ENCODE measurements at places on chromosomes 6 and 20.
A peak's percentile ranks its signal among the peaks of the same experiment; 100 is the strongest.

DNA sequence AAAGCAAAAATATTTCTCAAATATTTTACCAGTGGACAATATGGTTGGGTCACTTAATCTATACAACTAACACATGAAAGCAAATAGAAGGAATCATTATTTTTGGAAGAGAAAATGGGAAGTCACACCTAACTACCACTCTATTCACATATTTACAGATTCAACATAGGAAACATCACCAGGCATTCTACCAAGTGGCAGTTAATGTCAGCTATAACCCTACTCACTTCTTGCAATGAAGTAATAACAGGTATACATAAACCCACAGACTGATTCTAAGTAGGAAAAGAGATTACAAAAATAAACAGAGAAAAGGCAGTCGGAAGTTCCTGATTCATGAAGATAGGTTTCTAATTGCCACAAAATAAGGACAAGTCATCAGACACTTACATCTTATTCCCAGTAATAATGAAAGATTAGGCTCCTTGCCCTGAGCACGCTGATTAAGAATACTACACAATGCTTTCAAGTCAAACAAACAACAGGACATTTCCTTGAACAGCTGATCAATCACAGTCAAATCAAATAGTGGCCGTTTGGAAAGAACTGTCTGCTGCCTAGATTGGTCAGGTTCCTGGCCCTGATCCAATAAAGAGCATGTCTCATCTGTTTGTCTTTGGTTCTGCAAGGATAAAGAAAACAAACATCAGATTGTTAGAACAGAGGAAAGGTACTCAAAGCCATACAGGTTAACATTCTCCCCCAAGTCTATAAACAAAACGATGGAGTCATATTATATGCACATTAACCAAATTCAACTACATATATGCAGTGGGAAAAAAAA, 79.2 kb upstream of the PLN start:
- DNase-seq: no peak

GRCh38 chr20:8190043-8190880, 58.2 kb downstream of the PLCB1 start:
- no peak for DNase-seq

DNA sequence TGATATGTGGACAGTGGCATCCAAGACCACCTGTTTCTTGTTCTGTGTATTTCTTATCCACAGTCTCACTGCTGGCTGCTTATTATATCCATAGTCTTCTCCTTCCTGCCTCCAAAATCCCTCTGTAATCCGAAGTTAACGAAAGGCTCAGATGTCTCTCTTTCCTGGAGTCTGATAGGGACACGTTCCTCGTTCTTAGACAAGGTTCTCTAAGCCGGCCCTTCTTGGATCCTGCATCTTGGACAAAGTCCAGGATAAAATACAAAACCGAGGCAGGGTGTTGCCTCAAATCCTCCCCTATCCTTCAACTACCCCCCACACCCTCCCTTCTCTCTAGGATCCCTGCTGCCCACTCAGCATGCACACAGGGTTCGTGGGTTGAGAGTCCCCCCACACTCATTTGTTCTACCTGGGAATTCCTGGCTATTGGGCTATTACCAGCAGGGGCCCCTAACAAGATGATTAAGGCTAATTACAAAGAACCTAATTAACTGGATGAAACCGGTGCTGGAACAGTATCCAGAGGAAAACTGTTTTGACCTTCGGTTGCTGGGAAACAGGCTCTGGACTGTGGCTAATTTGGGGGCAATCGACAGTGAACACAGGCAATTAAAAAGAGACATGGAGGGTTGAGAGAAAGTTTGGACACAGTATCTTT, 32.7 kb upstream of the MRPS10 start:
- no peak for DNase-seq

DNA sequence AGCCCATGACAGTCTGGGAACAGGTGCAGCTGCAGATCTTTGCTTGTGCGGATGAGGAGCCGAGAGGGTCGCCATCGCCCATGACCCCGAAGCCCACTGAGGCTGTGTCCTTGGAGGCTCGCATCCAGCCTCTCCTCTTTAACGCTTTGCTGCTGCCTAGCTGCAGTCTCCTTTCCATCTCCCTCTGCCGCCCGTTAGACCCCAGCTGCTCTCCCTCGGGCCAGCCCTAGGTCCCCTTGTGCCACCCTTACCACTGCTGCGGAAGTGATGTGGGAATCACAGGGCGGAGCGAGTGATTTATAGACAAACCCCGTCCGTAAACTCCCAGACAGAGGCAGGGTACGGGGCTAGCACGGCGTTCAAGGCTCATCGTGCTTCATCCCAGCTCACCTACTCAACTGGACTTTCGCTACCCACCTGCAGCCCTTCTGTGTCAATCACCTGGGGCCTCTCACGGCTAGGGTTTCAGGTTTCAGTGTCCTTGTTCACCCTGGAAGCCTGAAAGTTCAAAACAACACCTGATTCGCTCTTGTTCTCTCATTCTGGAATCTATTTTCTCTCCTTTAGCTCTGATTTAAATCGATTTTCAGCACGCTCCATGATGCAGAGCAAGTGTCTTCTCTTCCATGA, 76.1 kb downstream of the PAX1 start:
- DNase-seq: no peak

GRCh38 chr20:54379893-54380584, 95.4 kb upstream of the DOK5 start:
- DNase-seq: no peak

DNA sequence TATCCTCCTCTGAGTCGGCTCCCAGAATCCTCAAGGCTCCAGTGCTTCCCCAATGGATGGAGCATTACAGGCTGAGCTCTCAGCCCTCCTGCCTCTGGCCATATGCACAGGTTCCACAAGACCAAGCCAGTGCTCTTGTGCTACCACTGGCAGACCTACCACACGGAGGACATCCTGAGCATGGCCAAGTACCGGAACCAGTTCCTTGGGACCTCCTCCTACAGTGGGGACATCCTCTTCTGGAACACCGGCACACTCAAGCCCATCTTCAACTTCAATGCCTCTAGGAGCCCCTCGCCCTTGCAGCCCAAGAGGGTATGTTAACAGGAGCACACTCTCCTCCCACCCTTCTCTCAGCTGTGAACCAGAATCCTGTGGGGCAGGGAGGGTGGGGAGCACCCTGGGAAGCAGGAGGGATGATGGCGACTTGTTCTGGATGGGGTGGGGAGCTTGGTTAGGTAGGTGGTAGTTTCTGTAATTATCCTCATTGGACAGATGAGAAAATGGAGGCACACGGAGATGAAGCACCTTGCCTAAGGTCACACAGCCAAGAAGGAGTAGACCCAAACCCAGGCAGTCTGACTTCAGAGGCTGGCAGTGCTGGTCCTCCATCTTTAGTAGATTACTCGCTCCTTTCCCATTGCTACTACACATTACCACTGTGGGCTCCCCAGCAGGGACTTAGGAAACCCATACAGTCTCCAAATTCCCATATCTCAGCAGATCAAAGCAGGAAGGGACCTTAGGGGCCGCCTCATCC, 58.6 kb downstream of the EFCAB8 start:
- no peak for DNase-seq

DNA sequence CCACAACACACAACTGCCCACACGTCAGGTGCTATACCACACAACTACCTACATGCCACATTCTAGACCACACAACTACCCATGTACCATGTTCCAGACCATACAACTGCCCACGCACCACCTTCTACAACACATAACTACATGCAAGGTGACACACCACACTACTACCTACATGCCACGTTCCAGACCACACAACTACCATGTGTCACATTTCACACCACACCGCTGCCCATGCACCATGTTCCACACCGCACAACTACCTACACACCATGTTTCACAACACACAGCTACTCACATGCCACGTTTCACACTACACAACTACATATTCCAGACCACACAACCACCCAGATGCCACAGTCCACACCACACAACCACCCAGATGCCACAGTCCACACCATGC, 19.8 kb downstream of the THBS2 start:
- DNase-seq: no peak

- no peak for DNase-seq
Observed at GRCh38 chr20:49513517-49513916, 31.0 kb upstream of the KCNB1 start.

GRCh38 chr6:27775796-27776184, 136.4 kb downstream of the OR2B2 start:
- DNase-seq: no peak

DNA sequence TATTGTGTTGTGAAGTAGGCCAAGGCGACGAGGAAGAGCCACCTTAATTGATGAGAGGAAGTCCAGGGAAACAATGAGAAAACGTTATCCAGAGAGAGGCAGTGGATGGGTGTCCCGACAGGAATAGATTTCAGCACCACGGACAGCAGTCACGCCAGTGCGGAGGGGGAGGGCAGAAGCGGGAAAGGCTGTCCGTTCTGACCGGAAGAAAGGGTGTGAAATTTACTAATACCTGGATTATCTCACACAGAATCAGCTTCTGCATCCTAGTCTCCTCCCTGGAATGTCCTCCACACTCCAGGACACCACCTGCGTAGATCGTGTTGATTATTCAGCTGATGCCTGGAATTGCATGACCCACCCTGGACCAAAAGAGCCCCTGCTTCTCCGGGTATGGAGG, 7.4 kb upstream of the BPIFA3 start:
- DNase-seq: no peak

GRCh38 chr20:42836339-42836738, 353.4 kb downstream of the PTPRT start:
- no peak for DNase-seq

- DNase-seq: no peak
Observed at GRCh38 chr6:21045135-21045700, 511.0 kb downstream of the CDKAL1 start.

DNA sequence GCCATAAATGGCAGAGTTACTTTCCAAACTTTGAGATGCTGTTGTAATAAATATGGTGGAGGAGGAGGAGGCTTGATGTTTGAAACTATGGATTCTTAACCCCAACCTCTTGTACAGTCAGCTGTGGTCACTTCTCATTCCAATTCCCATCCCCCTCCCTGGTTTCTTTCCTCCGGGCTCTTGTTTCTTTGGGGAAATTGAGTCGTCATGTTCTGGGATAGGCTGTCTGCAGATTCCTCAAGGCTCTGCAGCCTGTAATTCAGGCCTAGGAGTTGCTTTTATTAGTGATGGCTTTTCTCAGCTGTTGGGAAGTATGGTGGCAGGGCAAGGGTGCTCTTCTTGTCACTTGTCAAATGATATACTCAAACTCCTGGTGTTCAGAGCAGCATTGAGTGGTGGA, 2.6 kb downstream of the PTK7 start:
- no peak for DNase-seq

DNA sequence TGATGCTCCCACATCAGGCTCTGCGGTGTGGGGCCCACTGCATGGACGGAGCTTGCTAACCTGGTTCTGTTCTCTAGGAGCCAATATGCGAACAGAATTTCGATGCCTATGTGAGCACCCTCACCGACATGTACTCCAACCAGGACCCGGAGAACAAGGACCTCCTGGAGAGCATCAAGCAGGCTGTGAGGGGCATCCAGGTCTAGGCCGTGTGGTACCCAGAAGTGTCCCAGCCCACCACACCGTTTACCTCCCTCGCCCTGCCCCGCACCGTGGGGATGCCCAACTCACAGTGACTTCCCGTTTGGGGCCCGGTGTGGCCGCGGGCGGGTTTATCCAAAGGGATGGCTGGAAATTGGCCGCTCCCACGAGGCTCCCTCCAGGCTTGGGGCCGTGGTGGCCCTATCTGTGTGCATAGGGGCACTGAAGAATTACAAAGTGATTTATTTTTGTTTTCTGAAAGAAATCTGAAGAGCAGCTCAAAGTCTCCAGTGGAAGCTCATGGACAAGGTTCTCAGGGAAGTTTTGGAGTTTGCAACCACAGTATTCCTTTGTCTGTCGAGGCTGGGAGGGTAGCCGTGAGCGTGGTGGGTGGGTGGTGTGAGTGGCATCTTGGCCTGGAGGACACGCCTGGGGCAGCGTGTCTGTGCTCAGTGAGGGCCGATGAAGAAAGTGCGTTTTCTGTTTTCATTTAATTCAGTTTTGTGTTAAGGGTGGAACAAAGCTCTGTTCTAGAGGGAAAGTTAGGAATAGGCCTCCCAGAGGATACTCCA, 15.1 kb upstream of the PCMTD2 start:
- DNase-seq: no peak

- DNase-seq: no peak
Observed at GRCh38 chr6:6892744-6893583, 214.8 kb upstream of the RREB1 start.

GRCh38 chr20:38393259-38393658, 41.9 kb downstream of the SNHG17 start:
- DNase-seq: no peak

DNA sequence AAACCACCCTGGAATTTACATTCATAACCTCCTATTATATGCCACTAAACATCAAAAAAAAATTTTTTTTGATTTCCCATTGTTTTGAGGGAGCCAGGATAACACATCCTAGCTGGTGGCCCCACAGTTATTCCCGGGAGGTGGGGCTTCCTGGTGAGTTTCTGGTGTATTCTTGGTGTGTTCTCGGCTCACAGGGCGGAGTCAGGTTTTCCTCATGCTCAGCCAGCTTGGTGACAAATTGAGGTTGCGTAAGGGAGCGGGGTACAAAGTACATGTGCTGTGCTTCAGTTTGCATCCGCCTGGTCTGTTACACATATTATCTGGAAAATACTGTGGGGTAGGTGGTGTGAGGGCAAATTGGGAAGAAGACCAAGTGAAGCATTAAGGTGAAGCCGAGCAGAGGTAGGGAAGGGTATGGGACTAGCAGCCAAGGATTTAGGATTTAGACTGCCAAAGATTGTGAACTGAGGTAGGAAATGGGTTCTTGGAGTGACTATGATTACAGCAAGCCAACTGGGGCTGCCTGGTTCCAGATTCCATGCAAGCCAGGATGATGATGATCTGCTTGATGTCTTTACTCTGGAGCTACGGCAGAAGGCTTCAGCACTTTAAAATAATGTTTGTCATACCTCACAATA, 46.2 kb upstream of the EEF1A1 start:
- no peak for DNase-seq

- no peak for DNase-seq
Observed at GRCh38 chr6:114419175-114419574, 76.4 kb upstream of the HS3ST5 start.

DNA sequence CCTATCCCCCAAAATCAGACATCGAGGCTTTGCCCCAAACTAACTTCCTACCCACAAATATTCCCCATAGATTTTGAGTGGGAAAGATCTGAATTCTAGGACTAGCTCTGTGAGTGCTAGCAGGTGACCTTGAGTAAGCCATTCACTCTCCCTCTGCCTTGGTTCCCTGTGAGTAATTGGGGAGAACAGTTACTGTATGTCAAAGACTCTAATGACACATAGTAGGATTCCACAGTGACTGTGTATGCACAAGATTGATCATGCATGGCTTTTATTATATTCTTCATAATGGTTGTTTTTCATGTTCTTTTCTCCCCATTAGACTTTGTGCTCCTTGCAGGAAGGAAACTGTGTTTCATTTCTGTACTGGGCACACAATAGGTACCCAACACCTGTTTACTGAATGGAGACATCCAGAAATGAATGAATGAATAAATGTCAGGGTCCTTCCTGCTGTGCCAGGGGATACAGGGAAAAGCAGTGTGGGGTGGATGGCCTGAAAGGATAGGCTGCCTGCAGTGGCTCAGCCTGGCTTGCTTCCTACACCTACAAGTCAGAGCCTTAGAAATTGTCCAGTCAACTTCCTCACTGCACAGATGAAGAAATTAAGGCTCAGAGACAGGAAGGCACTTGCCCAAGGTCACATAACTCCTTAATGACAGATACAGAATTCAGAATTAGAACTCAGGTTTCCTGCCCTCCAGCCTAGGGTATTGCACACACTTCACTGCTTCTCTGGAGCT, 901 bp upstream of the TMEM151B start:
- DNase-seq: no peak

GRCh38 chr6:118709859-118710350, 58.5 kb upstream of the CEP85L start:
- peak; percentile 48 for DNase-seq
